Epithelial cell of proximal tubule (primary cell): ENCODE measurements at places on chromosomes 3 and 15.
A peak's percentile ranks its signal among the peaks of the same experiment; 100 is the strongest.

DNA sequence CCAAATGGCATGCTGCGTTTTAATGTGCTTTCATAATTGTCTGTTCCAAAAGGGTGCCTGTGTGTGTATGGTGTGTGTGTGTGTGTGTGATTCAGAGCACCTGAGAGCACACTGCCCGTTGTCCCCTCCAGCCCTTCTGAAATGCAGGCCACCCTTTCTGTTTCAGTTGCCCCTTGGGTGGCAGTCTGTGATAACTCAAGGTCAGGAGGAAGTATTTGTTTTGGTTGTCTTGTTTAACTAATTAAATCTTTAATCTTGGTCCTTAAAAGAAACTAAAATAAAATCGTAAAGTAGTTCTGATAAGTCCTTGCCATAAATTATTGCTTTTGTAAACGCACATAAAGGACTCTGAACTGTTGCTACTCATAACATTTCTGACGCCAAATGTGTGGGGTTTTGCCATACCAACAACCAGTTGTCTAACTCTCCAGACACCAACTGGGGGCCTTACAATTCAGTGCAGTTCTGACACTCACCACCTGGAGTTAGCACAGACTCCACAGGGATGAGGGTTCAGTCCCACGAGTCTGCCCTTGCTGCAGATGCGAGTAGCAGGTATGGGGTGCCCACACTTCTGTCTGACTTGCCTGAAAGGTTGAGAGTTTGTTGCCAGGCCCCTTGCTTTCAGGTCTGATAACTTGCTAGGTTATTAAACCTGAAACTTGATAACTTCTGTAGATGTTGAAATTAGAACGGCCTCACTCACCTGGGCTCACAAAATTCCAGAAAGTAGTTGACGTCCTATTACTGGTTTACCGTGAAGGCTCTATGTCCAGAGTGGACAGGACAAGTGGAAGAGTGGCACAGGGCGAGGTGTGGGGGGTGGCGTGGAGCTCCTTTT, 157.3 kb downstream of the IGF1R start:
- no peak for DNase-seq

DNA sequence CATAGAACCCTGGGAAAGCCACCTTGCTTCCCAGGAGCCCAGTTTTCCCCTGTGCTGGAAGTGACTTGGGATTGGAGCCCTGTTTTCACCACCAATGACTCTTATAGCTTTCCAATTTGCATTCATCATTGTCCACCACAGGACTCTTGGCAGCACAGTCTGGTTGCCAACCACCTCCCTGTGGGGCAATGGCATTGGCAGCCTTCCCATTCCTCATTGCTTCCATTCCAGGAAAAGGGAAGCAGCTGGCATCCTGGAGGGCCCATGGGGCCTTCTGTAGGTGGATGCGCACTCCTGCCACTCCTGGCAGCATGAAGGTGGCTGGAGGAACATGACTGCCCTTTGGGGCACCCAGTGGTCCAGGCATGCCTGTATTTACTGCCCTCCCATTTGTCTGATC, 57.7 kb downstream of the FEM1B start:
- peak; percentile 45 for DNase-seq

DNA sequence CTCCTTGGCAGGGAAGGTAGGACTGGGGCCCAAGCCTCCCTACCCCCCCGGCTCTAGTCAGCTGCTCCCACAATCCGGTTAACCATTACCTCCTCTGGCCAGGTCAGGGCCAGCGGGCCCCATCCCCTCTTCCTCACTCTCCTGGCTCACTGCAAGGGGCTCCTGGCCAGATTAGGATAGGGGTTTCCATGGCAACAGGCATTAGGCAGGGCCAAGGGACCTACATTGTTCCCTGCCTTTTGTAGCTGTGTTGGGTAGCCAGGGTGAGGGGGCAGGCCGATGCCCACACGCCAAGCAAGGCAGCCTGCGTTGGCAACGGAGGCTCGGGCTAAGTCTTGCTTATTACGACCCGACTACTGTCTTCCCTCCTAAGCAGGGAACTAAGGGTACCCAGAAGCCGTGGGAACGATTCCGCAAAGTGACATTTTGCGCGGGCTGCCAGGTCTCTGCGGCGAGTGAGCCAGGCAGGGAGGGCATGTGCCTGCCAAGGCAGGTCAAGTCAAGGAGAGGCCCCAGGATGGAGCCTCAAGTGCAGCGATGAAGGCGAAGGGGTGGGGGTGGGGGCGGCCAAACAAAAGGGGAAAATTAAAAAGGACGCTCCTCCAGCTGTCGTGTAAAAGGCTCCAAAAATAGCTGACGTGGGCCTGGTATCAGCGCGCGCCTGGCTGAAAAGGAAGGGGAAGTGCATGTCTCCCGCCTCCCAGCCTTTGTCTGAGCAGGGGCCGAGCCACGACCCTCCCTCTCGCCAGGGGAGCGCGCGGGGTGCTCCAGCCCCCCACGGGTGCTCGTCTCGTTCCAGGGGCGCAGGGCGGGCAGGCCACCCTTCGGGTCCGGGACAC, 919 bp downstream of the IDH2 start:
- no peak for DNase-seq

- DNase-seq = no peak
Measured at GRCh38 chr3:117263270-117263669, 553.7 kb downstream of the TUSC7 start.

GRCh38 chr3:110821586-110821985, 250.0 kb upstream of the NECTIN3 start:
- DNase-seq = no peak

DNA sequence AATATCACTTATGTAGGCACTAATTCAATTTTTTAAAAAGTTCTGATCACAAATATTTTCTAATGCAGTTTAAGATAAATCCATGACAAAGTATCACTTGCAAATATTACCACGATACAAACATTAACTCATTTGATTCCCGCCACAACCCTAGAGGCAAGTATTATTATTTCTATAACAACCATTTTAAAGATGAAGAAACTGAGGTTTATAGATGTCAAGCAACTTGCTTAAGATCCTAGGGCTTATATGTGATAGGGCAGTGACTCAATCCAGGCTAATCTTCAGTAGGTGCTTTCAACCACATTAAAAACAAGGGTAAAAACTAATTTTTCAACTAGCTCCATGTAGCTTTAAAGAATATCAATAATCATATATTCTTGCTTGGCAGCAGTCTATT, 1.7 kb downstream of the DYNC1LI1 start:
- DNase-seq = no peak

- no peak for DNase-seq
Measured at GRCh38 chr3:14243782-14244181, 65.2 kb downstream of the LSM3 start.

DNA sequence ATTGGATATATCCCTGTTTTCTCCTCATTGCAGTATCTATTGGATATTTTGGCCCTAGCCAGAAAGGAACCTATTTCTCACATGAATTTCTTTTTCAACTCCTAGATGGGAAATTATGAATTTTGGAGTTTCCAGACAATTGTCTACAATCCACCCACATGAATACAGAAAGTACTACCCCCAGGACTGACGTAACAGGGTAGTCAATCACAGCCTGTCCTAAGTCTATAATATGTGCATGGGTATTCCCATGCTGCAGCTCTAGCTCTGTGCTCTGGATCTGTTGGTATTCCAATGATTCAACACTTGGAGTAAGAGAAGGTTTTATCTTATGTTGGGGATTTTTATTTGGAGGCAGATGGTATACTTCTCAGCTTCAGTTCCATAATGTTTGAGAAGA, 393.1 kb upstream of the ARRDC4 start:
- no peak for DNase-seq

GRCh38 chr3:27345045-27345444, 24.1 kb downstream of the NEK10 start:
- no peak for DNase-seq

DNA sequence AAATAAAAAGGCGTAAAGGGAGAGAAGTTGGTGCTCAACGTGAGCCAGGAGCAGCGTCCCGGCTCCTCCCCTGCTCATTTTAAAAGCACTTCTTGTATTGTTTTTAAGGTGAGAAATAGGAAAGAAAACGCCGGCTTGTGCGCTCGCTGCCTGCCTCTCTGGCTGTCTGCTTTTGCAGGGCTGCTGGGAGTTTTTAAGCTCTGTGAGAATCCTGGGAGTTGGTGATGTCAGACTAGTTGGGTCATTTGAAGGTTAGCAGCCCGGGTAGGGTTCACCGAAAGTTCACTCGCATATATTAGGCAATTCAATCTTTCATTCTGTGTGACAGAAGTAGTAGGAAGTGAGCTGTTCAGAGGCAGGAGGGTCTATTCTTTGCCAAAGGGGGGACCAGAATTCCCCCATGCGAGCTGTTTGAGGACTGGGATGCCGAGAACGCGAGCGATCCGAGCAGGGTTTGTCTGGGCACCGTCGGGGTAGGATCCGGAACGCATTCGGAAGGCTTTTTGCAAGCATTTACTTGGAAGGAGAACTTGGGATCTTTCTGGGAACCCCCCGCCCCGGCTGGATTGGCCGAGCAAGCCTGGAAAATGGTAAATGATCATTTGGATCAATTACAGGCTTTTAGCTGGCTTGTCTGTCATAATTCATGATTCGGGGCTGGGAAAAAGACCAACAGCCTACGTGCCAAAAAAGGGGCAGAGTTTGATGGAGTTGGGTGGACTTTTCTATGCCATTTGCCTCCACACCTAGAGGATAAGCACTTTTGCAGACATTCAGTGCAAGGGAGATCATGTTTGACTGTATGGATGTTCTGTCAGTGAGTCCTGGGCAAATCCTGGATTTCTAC, at the start of gene RARB:
Gene RARB (plus strand): TSS at position 322 of the 847 bp plus-strand sequence. CDS start 469 bp downstream, at position 791.
- DNase-seq = peak; percentile 60

GRCh38 chr3:34012102-34012461, 213.7 kb downstream of the PDCD6IP start:
- peak; percentile 88 for DNase-seq

DNA sequence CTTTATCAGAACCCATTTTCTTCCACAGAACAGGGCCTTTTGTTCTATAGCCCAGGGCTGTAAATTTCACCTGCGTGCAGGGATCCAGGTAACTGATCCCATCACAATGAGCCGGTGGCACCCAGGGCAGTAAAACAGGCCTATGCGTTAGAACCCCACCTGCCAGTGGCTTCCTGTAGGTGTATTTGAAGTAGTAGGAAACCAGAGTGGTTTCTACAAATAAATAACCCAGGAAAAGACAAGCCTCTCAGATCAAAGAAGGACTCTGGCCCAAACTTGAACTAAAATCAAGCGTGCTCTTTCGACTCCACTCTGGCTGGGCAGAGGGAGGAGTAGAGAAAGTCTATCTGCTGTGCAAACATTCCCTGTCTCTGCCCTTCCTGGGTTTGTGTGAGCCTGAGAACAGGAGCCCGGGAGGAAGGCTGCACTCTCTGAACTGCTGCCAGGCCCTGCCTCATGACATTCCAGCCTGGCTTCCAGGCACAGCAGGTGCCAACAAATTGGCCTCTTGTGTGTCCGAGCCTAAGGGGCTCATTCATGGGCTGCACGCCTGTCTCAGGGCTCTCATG, 77.7 kb downstream of the CEMIP start:
- DNase-seq = no peak

GRCh38 chr3:98185180-98185579, 18.7 kb downstream of the OR5H15 start:
- DNase-seq = no peak

- no peak for DNase-seq
Measured at GRCh38 chr3:120281261-120281660, 3.8 kb downstream of the GPR156 start.

DNA sequence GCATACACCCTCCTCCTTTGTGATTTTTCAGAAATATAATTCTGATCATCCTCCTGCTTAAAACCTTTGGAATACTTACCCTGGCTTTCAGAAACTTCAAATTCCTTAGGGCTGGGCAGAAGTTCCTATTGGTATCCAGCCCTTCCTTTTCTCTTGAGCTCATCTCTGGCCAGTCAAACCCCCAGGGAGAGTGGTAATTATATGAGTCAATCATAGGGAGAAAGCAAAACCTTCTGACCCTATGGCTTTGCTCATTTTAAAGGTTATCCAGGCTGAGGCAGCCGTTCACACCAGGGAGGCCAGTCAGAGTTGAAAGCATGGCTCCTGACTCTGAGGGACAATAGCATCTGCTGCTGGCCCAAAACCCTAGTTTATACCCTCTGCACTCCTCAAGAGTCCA, 23.9 kb upstream of the CTNNB1 start:
- no peak for DNase-seq
